GM19239 (cell line): ENCODE measurements at places on chromosomes 5 and 9.

GRCh38 chr9:126704892-126705766 lies 91.4 kb downstream of the LMX1B start:
- DNase-seq, result peak; percentile 76

DNA sequence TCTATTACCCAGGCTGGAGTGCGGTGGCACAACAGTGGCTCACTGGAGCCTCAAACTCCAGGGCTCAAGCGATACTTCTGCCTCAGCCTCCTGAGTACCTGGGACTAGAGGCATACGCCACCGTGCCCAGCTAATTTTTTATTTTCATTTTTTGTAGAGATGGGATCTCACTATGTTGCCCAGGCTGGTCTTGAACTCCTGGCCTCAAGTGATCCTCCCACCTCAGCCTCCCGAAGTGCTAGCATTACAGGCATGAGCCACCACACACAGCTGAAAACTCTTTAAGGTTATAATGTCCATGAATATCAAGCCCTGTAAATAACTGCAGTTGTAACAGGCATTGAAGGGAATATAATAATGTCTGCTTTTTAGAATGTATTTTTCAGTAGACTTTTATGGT lies 271.2 kb downstream of the AOPEP start:
- no peak for DNase-seq

DNA sequence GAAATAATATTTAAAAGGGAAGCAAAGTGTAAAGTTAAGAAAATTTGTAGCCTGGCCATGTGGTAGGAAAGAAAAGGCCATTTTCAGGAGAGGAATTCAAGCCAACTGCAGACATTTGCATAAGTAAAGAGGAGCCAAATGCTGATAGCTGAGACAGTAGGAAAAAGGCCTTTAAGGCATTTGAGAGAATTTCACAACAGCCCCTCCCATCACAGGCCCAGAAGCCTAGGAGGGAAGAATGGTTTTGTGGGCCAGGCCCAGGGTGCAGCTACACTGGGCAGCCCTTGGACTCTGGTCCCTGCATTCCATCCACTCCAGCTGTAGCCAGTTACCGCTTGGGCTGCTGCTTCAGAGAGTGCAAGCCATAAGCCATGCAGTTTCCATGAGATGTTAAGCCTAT lies 1556.8 kb downstream of the EFNA5 start:
- DNase-seq, result no peak

DNA sequence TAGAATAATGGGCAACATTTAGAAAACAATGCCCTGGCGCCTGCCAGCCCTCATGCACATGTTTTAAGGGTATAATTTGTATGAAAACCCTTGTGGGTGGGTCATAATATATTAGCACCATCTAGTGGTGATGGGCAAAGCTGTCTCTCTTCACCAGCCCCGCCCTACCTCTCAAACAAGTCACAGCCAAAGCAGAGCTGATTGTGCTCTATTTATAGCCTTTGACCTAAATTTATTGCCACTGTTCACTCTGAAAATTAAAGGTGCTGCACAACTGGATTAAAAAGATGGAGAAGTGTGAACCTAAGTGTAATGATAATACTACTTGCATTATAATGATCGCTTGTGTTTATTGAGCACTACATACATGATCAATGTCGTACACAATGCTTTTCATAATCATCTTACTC lies 131.9 kb upstream of the ANKH start:
- peak; percentile 36 for DNase-seq

- no peak for DNase-seq
Observed at GRCh38 chr9:116726602-116727001, 39.5 kb downstream of the TRIM32 start.

- no peak for DNase-seq
Observed at GRCh38 chr5:112179290-112179689, 239.8 kb downstream of the EPB41L4A start.

GRCh38 chr5:135482381-135482933 lies 30.3 kb upstream of the TIFAB start:
- no peak for DNase-seq

- DNase-seq, result no peak
Observed at GRCh38 chr9:125909459-125909858, 162.3 kb downstream of the PBX3 start.

DNA sequence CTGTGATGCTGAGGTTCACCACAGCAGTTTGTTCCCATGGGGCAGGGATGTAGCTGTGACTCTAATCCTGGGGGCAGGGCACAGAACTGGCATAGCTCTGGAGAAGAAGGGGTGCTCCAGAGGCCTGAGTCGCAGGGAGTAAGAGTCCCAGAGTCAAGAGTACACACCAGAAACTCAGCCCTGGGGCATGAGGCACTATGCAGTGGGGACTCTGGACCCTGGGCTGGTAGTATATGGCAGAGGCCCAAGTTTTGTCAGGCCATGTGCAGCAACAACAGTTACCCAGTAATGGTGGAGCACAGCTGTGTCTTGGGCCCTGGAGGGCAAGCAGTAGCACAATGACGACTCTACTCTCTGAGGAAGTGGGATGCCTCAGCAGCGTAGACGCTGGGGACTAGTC lies 42.9 kb downstream of the TMEM38B start:
- DNase-seq, result no peak

DNA sequence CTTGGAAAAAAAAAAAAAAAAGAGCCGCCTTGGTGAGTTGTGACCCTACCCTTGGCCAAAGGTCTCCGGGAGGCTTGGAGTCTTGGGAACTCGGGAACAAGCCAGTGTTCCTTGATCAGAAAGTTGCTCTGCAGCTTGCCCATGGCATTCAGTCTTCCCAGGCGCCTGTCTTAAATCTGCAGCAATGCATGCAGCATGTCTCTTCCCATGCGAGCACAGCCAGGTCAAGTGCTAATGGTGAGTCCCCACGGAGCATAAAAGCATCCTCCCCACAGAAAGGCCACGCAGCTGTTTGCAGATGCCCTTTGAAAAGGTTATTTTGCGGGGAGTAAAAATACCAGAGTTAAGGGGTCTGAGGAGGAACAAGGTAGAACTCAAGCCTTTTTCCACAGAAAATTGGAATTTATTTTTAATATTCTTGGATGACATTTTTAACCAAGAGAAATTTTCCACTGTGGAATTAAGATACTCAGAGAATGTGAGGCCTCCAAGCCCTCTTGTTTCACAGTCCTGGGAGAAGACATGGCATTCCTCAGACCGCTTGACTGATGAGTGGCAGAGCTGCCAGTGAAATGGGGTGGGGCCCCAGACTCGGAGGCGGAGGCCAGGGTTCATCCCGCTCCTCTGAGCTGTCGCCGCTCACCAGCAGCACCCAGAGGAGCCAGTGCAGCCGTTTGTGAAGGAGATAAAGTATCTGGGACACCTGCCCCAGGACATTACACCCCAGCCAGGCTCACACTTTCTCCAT lies 81.6 kb downstream of the CYFIP2 start:
- DNase-seq, result no peak

DNA sequence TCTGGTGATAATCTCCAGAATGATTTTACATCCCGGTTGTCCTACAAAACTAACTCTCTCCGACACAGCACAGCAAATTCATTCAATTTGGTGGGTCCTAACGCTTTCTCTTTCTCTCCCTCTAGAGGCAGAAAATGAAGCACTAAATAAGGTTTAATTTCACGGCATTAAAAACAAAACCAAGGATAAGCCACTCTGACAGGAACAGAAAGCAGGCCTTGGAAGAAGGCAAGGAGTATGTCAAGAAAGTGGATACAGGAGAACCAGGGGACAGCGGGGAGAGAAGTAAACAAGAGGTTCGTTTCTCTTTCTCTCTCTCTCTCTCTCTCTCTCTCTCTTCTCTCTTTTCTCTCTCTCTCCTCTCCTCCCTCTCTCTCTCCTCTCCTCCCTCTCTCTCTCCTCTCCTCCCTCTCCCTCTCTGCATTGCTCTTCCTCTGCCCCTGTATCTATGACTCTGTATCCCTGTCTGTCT lies 49.8 kb downstream of the EBF1 start:
- DNase-seq, result no peak

- DNase-seq, result no peak
Observed at GRCh38 chr5:166281433-166281832, 2010.0 kb upstream of the WWC1 start.

GRCh38 chr5:79133657-79134451 lies 22.2 kb downstream of the BHMT start:
- peak; percentile 47 for DNase-seq
